ENCODE measurements at places on chromosomes 2 and 18.
A peak's percentile ranks its signal among the peaks of the same experiment; 100 is the strongest.

DNA sequence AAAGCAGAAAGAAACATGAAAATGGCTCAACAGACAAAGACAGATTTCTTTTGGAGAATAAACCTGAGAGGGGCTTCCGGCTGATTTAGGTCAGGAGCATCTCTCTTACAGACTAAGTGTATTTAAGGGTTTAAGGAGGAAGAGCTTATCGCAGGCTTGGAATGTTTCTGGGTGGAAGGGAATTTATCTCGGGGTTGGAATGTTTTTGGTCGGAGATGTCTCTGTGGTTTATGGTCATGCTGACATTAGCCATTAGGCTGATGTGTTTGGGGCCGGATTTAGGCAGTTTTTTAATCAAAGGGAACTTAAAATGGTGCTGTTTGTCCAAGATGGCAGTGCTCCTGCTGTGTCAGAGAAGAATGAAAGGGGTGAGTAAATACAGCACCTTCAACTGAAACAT, 14.4 kb upstream of the PSMA8 start:
- DNase-seq: no peak

GRCh38 chr2:45013229-45014015, 4.2 kb upstream of the SIX2 start:
- DNase-seq: no peak

DNA sequence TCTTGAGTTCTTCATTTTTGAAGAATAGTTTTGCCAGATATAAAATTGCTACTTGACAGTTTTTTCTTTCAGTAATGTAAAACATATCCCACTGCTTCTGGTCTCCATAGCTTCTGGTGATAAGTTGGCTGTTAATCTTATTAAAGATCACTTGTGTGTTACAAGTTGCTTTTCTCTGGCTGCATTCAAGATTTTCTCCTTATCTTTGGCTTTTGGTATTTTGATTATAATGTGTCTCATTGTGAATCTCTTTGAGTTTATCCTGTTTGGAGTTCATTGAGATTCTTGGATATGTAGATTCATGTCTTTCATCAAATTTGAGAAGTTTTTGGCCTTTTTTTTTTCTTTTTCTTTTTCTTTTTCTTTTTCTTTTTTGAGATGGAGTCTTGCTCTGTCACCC, 20.2 kb upstream of the ADNP2 start:
- DNase-seq: no peak

GRCh38 chr2:7722212-7722910, 805.1 kb downstream of the RNF144A start:
- no peak for DNase-seq

GRCh38 chr2:84443477-84443876, 15.6 kb downstream of the SUCLG1 start:
- DNase-seq: no peak

- DNase-seq: no peak
Measured at GRCh38 chr2:197628043-197628500, 47.3 kb downstream of the RFTN2 start.

GRCh38 chr2:165469417-165469816, at the start of gene CSRNP3:
CSRNP3 (plus strand) TSS chr2:165469698; CDS start chr2:165595066, 125,368 bp downstream.
- no peak for DNase-seq

DNA sequence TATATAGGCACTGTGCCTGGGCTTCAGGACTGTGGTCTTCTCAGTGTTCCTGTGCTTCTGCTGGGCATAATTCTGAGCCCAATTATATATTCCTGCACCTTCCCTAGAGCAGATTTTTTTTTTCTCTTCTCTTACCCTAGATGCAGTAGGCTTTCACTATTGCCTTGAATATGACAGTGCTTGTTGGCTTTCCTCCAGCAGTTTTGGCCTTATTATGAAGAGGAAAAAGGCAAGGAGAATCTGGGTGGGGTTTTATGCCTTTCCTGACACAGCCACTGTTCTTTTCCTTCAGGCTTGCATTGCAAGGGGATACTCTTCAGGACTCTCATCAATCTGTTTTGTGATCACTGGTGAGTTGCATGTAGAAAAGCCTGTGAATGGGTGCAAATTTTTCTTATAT, 221.9 kb upstream of the CELF4 start:
- no peak for DNase-seq

- no peak for DNase-seq
Measured at GRCh38 chr2:228432116-228432515, 250.6 kb upstream of the SPHKAP start.

DNA sequence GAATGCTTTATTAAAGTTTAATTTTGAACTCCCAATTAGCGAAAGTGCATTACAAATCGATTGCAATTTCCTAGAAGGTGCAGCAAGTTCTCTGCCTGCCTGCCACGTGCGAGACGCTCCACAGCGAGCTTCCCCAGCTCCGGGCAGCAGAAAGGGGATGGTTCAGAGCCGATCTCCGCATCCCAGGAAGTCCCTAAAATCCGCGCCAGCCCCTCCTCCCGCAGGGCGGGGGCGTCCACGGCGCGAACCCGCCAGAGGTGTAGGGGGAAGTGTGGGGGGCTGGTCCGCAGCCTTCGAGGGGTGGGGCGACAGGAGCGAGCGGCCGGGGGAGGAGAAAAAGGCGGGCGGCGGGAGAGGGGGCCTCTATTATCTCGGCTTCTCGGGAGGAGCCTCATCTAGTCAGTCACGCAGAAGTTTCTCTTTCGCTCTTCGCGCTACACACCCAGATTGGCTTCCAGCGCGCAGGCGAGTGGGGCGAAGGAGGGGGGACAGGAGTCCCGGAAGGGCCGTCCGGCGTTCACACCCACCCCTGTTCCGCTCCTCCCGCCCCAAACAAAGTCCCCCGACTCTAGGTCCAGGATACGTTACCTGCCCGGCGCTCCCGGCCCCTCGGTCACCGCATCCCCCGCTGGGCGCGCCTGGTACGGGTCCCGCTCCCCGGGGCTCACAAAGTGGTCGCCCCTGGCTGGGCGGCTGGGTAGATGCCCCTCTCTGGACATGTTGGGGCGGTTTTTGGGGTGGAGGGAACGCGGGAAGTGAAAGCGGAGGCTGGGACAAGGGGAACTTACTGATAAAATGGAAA, 9.1 kb upstream of the NR4A2 start:
- DNase-seq: peak; percentile 61

GRCh38 chr2:21468624-21469023, 344.9 kb downstream of the TDRD15 start:
- no peak for DNase-seq

DNA sequence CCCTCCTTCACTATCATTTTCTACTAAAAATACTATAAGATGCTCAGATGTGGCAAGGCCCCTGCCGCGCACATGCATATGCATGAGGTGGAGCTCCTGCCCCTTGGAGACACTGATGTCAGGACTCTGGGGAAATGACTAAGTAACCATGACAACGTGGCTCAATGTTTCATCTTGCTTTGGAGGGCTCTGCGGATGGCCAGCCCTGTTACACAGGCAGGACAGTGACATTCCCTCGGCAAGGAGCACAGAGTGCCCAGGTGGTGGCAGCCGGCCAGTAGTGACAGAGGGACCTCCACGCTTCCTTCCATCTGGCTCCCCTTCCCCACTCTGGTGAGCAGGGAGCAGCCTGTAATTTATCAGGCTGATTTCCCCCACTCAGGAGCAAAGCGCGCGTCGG, 364.1 kb downstream of the SS18 start:
- no peak for DNase-seq

- DNase-seq: no peak
Measured at GRCh38 chr18:13302457-13303225, 84.1 kb downstream of the LDLRAD4 start.

DNA sequence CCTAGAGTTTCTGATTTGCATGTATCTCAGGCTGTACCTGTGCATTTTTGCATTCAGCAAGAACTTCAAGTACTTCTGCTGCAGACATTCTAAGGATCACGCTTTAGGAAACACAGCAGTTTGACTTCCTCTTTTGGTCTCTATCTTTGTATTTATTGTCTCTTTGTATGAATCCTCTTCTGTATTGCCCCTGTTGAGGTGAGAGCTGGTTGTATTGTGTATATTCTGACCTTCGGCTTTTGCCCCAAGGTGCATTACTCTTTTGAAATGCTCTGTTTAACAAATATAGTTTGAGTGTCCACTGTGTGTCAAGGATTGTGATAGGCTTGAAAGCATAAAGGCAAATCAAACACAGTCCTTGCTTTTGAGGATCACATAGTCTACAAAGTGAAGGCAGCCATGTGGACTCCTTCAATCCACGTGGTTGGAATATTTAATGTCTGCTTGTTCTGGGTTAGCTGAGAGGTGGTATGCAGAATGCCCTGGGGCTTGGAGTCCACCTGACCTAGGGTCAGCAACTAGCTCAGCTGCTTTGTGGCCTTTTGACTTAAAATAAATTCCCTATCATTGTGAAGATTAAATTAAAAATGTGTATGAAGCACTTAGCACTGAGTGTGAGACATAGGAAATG, 108.1 kb downstream of the LYPD6 start:
- no peak for DNase-seq

GRCh38 chr18:413233-413632, 87.3 kb downstream of the COLEC12 start:
- no peak for DNase-seq

DNA sequence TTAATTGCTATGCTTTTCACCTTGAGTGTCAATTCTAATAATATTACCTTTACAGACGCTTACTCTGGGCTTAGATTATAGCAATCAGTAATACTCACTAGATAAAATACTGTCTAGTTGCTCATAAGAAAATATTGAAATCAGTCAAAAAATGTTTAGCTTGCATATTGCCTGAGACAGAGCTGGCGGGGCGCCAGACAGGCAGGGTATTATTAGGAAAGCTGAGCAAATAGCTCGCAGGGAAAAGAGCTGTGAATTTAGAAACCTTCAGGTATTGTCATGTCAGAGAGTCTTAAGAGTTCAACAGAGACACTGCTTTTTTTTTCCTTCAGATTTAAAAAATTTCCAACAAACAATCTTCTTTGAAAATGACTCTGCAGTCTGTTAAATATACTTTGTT, 118.4 kb downstream of the MEIS1 start:
- peak; percentile 88 for DNase-seq

DNA sequence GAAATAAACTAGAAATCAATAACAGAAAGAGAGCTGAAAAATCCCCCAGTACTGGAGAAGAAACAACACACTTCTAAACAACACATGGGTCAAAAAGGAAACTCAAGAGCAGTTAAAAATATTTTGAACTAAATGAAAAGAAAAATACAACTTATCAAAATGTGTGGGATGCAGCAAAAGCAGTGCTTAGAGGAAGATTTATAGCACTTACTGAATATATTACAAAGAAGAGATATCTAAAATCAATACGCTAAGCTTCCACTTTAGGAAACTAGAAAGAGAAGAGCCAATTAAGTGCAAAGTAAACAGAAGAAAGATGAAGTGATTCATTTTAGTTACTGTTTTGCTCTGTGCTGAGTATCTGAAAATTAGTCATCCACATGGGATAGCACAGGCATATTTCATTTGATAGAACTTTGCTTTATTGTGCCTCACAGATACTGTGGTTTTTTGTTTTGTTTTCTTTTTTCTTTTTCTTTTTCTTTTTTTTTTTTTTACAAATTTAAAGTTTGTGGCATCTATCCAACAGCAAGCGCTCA, 17.0 kb downstream of the TGFA start:
- no peak for DNase-seq

- DNase-seq: no peak
Measured at GRCh38 chr2:174924061-174924693, 81.0 kb downstream of the CHN1 start.

GRCh38 chr2:234292962-234293243, 204.0 kb downstream of the ARL4C start:
- DNase-seq: no peak

GRCh38 chr2:216399621-216400020, 12.7 kb upstream of the SMARCAL1 start:
- DNase-seq: no peak

DNA sequence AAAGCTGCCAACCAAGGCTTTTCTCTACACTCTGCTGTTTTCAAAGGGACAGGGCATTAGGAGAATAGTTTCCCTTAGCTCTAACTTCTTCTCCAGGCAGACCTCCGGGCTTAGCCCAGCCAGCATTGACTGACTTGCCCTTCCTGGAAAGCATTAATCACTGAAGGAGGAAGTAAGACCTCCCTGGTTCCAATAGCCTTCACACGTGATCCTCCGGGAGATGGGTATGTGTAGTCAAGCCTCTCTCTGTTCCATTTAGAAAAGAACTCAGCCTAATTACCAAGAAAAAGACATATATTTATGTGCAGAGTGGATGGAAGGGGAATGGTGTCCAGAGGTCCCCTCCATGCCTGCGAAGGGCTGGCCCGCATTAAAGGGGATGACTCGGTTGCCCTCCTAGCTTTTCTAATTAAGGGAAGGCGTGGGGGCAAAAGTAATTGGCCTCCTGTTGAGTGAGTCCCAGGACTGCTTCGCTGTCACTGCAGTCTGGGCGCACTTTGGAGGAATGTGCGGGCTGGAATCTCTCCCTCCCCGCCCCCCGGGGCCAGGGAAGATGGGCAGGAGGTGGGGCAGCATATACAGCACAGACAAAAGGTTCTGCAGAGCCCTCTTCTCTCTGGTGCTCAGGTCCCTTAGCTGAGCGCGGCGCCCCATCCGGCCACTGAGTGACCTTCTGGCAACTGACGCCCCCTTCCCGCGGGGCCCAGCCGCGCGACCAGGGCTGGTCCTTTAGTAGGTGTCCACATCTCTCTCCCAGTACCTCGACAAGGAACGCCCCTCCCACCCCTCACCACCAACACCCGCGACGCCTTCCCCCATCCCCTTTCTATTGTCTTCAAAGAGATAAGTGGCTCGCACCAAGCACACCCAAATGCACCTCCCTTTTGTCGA, 686.0 kb downstream of the NRXN1 start:
- DNase-seq: no peak

DNA sequence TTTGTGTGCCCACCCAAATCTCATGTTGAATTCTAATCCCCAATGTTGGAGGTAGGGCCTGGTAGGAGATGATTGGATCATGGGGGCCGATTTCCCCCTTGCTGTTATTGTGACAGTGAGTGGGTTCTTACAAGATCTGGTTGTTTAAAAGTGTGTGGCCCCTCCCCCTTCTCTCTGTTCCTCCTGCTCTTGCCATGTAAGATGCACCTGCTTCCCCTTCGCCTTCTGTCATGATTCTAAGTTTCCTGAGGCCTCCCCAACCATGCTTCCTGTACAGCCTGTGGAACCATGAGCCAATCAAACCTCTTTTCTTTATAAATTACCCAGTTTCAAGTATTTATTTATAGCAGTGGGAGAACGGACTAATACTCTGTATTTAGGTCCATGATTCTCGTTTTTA, 588.1 kb downstream of the DCDC2C start:
- DNase-seq: no peak

- DNase-seq: no peak
Measured at GRCh38 chr18:23540867-23541266, 37.6 kb downstream of the RMC1 start.

- DNase-seq: no peak
Measured at GRCh38 chr2:238642973-238643372, 204.9 kb upstream of the TWIST2 start.

DNA sequence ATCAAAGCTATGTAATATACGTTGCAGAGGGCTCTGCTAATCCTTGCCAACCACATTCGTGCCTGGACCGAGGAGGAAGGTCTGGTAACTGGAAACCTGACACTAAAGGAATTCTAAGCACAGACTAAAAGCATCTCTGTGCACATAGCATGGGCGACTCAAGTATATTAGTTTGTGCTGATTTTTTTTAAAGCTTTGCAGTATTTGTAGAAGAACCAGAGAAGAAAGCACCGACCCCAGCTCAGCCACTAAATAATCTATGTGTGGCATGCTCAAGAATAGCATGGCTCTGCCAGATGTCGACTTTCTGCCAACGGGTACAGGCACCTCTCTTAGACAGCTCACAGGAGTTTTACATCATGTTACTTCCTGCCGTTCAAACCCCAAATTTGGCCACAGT, 73.2 kb upstream of the NRP2 start:
- DNase-seq: no peak
